ENCODE measurements at places on chromosomes 7 and 10.

- DNase-seq: no peak
These were observed 78.6 kb downstream of the THSD7A start for GRCh38 chr7:11753433-11753832.

GRCh38 chr10:73590881-73591799 lies at the start of gene USP54:
Gene USP54 (minus strand): TSS chr10:73591342. CDS start chr10:73575658, 15,684 bp downstream.
- no peak for DNase-seq

- DNase-seq: no peak
These were observed 7.7 kb downstream of the MMD2 start for GRCh38 chr7:4951304-4951703.

- DNase-seq: no peak
These were observed 106.7 kb upstream of the INSYN2A start for GRCh38 chr10:127303105-127303504.

GRCh38 chr7:78043159-78043558 lies 244.6 kb downstream of the PHTF2 start:
- DNase-seq: no peak

- DNase-seq: peak; percentile 66
These were observed 484.0 kb upstream of the GALNT17 start for GRCh38 chr7:70647801-70648498.

GRCh38 chr10:88253128-88253527 lies 330.0 kb downstream of the RNLS start:
- DNase-seq: no peak

DNA sequence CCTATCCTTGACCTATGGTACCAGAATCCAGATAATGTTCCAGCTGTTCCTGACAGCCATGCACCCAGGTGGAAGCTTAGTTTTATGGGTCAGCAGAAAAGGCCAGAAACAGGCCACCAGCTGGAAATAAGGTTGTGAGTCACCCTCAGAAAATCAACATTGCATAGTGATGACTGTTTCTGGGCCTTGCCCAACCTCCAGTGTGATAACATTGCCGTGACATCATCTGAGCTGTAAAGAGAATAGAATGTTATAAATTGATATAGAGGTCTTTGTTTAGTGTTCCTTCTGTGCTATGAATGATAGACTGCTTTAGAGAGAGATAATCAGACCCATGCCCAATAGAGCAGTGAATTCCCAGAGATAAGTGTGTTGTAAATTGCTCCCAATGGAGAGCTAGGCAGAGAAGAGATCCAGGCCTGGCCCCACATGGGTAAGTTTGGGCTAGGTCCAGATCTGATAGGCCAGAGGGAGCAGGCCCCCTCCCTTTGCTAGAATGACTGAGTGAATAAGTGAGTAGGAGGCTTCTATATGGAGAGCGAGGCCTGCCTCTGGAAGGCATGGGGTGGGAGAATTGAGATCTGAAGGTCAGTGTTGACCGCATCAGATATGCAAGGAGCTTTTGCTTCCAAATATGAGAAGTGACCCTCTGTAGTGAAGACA lies 14.2 kb upstream of the HPS1 start:
- no peak for DNase-seq

DNA sequence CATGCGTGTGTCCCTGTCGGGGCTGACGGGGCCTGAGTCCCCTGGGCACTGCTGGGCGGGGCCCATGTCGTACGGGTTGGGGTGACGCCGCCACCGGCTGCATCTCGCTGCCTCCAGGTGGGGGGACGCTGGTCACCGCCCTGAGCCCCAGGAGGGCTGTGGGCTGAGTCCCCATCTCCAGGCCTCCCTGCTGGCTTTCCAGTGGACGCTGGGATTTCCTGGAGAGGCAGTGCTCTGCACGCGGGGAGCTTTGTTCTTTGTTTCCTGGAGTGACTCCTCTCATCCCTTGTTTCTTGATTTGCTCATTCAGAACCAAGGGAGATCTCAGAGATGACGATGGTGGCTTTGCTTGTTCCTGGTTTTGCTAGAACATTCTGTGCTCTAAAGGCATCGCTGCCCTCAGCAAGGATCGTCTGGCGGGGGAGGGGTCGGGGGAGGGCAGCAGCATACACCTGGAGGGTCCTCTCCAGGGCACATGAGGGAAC lies 21.0 kb downstream of the PWWP2B start:
- DNase-seq: no peak

- no peak for DNase-seq
These were observed 30.5 kb downstream of the CDH23 start for GRCh38 chr10:71427246-71427645.

DNA sequence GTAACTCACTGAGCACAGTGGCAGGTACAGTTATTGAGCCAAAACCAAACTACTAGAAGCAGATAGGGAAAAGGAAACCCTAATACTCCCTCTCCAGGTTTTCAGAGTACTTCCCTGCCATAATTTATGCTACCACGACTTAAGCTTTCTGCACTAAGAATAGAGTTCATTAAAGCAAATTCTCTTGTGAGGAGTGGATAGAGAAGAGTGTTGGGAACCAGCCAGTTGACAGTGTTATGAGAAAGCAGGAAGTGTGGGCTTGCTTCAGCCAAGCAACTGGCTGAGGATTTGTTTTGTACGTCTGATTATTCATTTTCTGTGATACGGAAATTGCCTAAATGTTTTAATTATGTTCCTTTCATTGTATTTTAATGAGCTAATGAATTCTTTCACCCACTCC lies 280.5 kb downstream of the KIF20B start:
- DNase-seq: no peak

- DNase-seq: no peak
These were observed 107.0 kb downstream of the HIBADH start for GRCh38 chr7:27555670-27556069.

- no peak for DNase-seq
These were observed 89.1 kb downstream of the SEMA3E start for GRCh38 chr7:83559887-83560286.

DNA sequence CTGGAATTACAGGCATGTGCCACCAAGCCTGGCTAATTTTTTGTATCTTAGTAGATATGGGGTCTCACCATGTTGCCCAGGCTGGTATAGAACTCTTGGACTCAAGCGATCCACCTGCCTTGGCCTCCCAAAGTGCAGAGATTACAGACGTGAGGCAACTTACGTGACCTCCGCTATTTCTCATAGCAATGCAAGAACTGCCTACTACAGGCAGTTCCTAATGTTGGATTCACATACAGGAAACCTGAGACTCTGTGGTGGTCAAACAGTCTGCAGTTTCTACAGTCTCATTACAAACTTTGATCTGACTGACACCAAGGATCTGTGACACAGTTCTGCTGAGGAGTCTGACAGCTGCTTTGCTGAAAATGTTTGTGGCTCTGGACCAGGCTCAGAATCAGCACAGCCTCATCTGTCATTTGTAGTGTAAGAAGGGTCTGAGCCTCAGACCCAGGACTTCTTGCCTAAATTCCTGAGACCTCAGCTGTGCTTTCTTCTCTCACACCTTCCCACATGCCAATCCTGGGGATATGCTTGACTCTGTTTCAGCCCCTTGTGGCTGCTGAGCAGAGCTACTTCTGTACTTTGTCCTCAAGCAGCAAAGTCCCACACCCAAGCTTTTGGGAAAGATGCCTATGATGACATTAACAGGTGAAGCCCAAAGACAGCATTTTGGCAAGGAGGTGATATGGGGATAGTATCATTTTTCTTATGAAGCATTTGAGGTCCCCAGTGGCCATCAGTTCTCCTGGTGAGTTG lies 48.0 kb upstream of the CYP2C9 start:
- no peak for DNase-seq

DNA sequence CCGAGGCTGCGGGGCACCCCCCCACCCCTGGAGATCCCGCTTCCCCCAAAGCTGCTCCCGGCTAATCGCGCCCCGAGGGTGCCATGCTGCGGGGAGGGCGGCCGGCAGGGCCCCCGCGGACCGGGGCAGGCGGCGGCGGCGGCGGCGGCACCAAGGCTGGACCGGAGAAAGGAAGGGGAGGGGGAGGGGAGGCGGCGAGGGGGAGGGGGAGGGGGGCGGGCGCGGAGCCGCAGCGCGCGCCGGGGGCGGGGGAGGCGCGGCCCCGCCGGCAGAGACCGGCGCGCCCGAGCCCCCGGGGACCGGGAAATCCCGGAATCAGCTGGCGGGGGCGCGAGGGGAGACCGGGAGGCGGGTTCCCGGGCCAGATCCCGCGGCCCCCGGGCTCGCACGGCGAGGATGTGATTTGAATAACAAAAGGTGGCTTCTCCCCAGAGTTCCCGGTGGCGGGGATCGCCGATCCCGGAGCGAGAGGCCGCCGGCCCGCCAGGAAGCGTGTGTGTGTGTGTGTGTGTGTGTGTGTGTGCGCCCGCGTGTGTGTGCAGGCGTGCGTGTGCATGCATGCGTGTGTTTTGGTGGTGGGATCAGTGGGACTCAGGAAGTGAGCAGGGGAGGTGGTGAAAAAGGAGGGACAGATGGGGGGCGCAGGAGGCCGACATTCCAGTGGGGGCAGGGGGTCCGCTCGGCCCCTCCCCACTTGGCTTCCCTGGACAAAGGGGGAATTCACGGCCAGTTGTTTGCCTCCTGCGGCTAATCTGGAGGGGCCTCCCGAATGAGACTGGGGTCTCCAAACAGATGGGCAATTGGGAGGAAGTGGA lies 99.5 kb downstream of the HIP1 start:
- DNase-seq: peak; percentile 3

DNA sequence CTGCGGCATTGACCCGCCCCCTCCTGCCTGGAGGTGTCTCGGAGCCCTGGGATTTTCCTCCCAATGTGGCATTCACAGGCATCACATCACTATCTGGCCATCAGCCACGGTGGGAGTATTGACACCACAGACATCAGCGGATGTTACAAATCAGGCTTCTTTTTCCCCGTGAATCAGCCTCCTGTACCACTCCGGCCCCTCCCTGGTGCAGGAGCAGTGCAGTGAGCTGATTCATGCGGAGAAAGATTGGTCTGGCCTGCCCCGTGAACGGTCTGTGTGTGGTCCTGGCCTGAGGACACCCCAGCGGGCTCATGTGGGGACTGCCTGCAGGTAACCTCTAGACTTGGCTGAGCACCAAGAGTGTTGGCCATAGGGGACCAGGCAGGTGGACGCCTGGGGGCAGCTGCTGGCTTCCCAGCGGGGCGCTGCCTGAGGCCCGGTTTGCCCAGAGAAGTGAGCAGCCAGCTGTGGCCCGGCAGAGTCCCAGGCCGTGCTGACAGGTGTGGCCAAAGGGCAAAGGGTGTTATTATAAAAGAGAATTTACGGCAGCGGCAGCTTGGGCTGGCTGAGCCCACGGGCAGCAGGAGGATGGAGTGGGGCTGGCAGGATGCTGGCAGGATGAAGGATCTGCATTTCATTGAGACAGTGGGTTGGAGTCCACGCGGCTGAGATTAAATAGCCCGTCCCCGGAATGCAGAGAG lies 32.1 kb upstream of the GNA12 start:
- DNase-seq: no peak

- DNase-seq: no peak
These were observed 78.2 kb upstream of the SEC61G start for GRCh38 chr7:54837168-54837567.

Data from effector CD4-positive, alpha-beta T cell (primary cell).